Left cardiac atrium (tissue), 4 donors: ENCODE measurements at places on chromosomes 3 and 15.

- DNase-seq, result no peak
These were observed 67.8 kb downstream of the TPRG1 start for GRCh38 chr3:189239616-189240015.

- no peak for DNase-seq
These were observed 31.3 kb upstream of the RAB6B start for GRCh38 chr3:133926736-133927539.

DNA sequence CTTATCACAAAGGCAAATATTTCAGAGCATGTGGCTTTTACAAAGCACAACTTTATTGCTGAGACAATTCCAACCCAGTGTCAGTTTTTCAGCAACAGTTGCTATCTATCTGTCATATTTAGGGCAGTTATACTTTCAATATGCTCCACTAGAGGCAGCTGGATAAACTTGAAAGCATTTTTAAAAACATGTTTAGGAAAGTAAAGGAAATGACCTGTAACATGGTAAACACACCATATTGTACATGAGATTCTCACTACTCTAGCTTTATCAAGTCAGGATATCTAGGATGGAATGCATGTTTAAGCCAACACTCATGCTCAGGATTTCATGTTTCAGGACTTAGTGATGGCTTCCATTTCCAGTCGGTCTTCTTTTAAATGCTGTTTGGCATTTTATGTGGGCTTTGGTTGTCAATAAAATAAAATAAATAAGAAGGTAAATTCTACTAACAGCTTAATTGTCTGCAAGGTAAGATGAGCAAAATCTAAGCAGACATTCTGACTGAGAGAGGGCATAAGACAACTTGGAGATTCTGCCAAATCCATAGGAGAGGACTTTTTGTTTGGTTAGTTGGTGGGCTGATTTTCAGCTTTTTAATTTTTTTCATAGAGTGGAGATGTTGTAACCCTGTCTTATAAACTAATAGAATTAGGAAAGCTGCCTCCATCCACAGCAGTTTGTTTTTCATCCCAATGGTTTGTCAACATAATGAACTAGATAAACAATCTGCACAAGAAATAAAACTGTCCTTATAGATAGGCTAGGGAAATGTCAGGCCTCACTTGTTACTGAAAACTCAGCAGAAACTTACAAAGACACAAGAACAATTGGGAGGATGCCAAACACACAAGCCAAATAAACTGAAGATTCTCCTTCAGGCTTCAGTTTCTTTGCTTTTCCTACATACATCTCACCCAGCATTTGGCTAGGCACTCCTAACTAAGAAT is 63.4 kb upstream of the CPB1 start:
- DNase-seq, result no peak

DNA sequence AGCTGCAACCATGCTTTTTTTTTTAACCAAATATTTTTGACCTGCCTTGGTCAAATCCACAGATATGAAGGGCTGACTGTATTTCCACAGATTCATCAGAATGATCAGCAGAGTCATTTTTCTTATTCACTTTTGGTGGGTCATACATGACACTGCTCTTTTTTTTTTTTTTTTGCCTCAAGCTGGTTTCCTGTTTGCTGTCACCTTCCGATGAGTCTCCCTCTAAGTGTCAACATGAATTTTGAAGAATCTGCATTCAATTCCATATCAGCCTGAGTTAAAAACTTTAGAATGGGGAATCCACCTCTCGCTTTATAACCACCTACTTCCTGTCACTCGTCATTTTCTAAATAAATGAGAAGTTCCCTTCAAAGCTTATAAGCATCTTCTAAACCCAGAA is 2.2 kb upstream of the SLC12A8 start:
- DNase-seq, result no peak

- no peak for DNase-seq
These were observed 687 bp downstream of the ALDH1A3 start for GRCh38 chr15:100880139-100880896.

DNA sequence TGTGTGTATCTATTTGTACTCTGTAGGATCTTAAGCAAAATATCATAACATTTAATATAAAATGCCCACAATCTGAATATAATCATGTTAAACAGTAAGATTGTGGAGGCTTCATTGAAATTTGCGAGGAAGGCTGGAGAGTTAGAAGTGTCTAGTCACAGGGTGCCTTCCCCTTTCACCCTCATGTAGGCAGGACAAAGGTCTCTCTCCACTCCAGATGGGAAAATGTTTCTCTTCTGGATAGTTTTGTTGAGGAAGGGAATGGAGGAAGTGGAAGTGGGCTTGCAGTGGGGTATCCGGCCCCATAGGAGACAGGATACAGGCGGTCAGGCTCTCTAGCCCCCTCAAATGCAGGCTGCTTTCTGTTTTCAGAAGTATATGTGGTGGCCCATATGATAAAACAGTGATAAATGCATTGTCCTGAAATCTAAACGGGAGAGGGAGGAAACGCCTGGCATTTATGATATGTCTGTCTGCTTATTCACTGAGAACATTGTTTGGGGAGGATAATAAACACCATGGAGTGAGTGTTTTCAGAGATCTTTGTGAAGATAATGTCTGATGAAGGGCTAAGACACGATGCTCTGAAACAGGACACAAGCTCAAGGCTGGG is 13.3 kb upstream of the MYZAP start:
- DNase-seq, result no peak

DNA sequence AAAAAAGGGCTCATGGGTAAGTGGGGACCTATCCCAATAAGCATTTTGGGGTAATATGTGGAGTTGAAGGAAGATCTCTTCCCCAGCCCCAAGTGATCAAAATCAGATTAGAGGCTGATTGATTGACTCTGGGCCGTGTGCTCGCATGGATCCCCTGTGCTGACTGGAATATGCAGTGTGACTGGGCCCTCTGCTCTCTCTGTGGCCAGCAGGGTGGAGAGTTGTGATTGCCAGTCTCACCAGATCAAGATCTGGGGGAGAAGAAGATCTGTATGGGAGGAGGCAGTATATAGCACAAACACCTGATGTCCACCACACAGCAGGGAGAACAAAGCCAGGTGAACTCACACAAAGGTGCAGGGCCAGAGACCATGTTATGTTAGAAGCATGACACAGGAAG is 8.8 kb downstream of the NUDT16 start:
- no peak for DNase-seq
